Psoas muscle (tissue), 8 donors: ENCODE measurements at places on chromosomes 13 and 19. TPM values are rescaled to one million over a fixed set of nuclear protein-coding genes. Genes with fewer than 3 reads are reported as not detected.

The CYSLTR2 gene
- total RNA-seq, result 0.49 TPM

The COMP gene
- 0.12 TPM for total RNA-seq

The SLC10A2 gene
- not detected for total RNA-seq

The CACNA1A gene
- 0.44 TPM for total RNA-seq

The SPRY2 gene
- 32.2 TPM for total RNA-seq

The FBN3 gene
- total RNA-seq, result not detected

The ZNF285 gene
- total RNA-seq, result 1.8 TPM

The ANGPTL4 gene
- 46.9 TPM for total RNA-seq

The C2CD4C gene
- 1.1 TPM for total RNA-seq

The C19orf67 gene
- not detected for total RNA-seq

The CPB2 gene
- total RNA-seq, result not detected

The LHB gene
- total RNA-seq, result not detected

DNA sequence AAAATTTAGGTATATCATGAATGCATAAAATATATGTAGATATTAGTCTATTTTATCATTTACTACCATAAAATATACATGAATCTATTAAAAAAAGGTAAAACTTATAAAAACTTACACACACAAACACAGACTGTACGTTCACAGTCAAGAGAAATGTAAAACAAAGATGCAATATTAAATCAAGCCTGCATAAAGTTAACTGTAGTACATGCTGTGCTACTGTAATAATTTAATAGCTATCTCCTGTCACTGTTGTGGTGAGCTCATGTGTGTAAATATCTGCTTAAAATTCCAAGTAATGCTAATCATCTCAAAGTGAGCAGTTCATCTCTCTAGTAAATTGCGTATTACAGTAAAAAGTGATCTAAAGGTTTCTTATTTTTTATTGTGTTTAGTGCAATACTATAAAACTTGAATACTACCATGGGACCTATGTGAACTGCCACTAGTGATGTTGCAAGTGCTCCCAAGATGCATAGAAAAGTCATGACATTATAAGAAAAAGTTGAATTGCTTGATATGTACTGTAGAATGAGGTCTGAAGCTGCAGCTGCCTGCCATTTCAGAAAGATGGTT lies 762 bp upstream of the ZNF233 start:
- DNase-seq, result no peak
- H3K27ac ChIP-seq, result no peak overlapping the region
- H3K4me1 ChIP-seq, result no peaks in the 10 kb centered on the region
- no peak overlapping the region for H3K4me3 ChIP-seq
- no peaks in the 10 kb centered on the region for H3K27me3 ChIP-seq
- no peaks in the 10 kb centered on the region for H3K36me3 ChIP-seq

GRCh38 chr13:61144301-61144700 lies 271.3 kb downstream of the PCDH20 start:
- H3K36me3 ChIP-seq, result no peaks in the 10 kb centered on the region
- no peak for DNase-seq
- H3K27me3 ChIP-seq, result no peaks in the 10 kb centered on the region
- no peaks in the 10 kb centered on the region for H3K4me1 ChIP-seq
- H3K27ac ChIP-seq, result no peak overlapping the region
- no peak overlapping the region for H3K4me3 ChIP-seq

DNA sequence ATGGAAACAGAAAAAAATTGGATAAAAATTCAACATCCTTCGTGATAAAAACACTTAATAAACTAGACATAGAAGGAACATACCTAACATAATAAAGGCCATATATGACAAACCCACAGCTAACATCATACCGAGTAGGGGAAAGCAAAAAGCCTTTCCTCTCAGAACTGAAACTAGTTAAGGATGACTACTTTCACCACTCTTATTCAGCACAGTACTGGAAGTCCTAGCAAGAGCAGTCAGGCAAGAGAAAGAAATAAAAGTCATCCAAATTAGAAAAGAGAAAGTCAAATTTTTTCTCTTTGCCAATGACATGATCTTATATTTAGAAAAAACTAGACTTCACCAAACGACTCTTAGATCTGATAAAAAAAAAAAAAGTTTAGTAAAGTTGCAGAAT lies 25.8 kb upstream of the SLC7A9 start:
- H3K27me3 ChIP-seq, result no peaks in the 10 kb centered on the region
- DNase-seq, result no peak
- no peaks in the 10 kb centered on the region for H3K4me1 ChIP-seq

DNA sequence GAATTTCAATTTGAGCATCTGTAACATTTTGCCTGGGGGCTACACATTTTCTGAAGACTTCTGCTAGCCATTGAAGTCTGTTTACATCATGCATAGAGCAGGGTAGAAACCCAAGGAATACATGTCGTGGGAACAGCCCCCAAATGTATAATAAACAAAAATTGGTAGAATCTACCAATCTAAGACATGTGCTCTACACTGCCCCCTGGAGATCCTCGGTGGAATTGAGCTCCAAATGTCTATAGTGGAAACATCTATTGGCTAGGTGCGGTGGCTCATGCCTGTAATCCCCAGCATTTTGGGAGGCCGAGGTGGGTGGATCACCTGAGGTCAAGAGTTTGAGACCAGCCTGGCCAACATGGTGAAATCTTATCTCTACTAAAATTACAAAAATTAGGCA lies 57.3 kb downstream of the MBD3L2B start:
- H3K27me3 ChIP-seq, result no peaks in the 10 kb centered on the region
- no peak overlapping the region for H3K27ac ChIP-seq
- DNase-seq, result no peak
- no peaks in the 10 kb centered on the region for H3K4me1 ChIP-seq

DNA sequence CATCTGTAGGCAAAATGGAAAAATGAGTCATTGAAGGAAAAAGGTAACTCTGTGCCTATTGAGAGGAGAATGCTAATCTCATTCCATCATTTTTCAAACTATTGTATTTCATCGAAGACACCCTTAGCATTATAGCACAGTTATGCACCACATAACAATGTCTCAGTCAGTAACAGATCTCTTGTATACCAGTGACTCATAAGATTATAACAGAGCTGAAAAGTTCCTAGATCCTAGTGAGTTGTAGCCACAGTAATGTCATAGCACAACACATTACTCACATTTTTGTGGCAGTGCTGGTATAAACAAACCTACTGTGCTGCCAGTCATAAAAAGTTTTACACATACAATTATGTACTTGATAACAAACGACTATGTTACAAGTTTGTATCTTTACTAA lies 1077.6 kb downstream of the DIAPH3 start:
- H3K4me1 ChIP-seq, result no peaks in the 10 kb centered on the region
- no peaks in the 10 kb centered on the region for H3K27me3 ChIP-seq
- no peaks in the 10 kb centered on the region for H3K36me3 ChIP-seq
- H3K4me3 ChIP-seq, result no peak overlapping the region
- no peak overlapping the region for H3K27ac ChIP-seq
- DNase-seq, result no peak

- H3K4me1 ChIP-seq, result peaks cover 17% of the 10 kb centered on the region
- H3K27me3 ChIP-seq, result no peaks in the 10 kb centered on the region
- peak; percentile 51 for DNase-seq
- H3K27ac ChIP-seq, result peak overlapping the region; percentile 85
These were observed 19.2 kb upstream of the ERCC1 start for GRCh38 chr19:45442778-45443461.

DNA sequence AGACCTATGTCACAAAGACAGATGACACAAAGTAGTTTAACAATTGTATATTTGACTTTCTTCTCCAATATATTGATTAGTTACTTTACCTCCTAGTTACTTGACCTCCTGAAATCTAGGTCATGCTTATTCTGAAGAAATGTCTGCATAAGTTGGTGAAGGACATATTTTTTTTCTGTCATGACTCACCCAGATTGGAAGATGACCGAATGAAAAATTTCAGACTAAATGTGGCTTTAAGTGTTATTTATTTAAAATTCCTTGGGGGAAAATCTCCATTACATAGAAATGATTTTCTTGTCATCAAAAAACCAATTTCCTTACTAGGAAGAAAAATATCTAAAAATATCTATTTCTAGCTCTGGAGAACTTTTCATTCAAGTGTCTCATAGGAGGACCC lies 217.1 kb downstream of the POSTN start:
- H3K27ac ChIP-seq, result no peak overlapping the region
- H3K4me1 ChIP-seq, result no peaks in the 10 kb centered on the region
- no peaks in the 10 kb centered on the region for H3K27me3 ChIP-seq
- DNase-seq, result no peak
- H3K36me3 ChIP-seq, result no peaks in the 10 kb centered on the region

DNA sequence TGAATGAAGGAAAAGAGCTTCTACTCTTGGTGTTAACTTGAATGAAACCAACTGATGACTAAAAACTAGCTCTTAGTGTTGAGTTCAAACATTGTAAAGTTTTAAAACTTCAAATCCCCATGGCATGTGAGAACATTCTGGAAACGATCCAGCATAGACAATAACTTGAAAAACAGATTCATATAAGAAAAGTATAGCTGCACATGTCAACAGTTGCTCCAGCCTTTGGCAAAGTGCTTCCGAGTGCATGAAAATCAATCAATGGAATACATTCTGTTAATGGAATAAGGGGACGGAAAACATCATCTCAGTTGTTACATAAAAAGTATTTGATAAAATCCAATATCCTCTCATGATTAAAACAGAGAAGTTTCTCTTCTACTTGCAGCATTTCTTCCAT lies 89.8 kb downstream of the MBNL2 start:
- H3K27me3 ChIP-seq, result no peaks in the 10 kb centered on the region
- no peak overlapping the region for H3K4me3 ChIP-seq
- no peak for DNase-seq
- H3K4me1 ChIP-seq, result peaks cover 79% of the 10 kb centered on the region
- no peak overlapping the region for H3K27ac ChIP-seq
- H3K36me3 ChIP-seq, result no peaks in the 10 kb centered on the region

- no peak for DNase-seq
- no peaks in the 10 kb centered on the region for H3K4me1 ChIP-seq
- H3K27me3 ChIP-seq, result no peaks in the 10 kb centered on the region
- no peak overlapping the region for H3K4me3 ChIP-seq
- H3K27ac ChIP-seq, result no peak overlapping the region
- no peaks in the 10 kb centered on the region for H3K36me3 ChIP-seq
These were observed 248.5 kb downstream of the KCTD12 start for GRCh38 chr13:76637641-76638141.

- no peaks in the 10 kb centered on the region for H3K27me3 ChIP-seq
- peaks cover 6% of the 10 kb centered on the region for H3K4me1 ChIP-seq
- H3K36me3 ChIP-seq, result no peaks in the 10 kb centered on the region
- DNase-seq, result no peak
These were observed 20.4 kb downstream of the LMO7 start for GRCh38 chr13:75656425-75656989.

GRCh38 chr13:31208559-31209122 lies 8.9 kb downstream of the B3GLCT start:
- no peak for DNase-seq
- peak overlapping the region; percentile 58 for H3K27ac ChIP-seq
- no peak overlapping the region for H3K4me3 ChIP-seq
- H3K4me1 ChIP-seq, result peaks cover 27% of the 10 kb centered on the region
- H3K36me3 ChIP-seq, result no peaks in the 10 kb centered on the region

GRCh38 chr13:111409413-111409812 lies 89.0 kb downstream of the TEX29 start:
- no peaks in the 10 kb centered on the region for H3K4me1 ChIP-seq
- no peaks in the 10 kb centered on the region for H3K36me3 ChIP-seq
- no peak overlapping the region for H3K27ac ChIP-seq
- peaks cover 55% of the 10 kb centered on the region for H3K27me3 ChIP-seq

DNA sequence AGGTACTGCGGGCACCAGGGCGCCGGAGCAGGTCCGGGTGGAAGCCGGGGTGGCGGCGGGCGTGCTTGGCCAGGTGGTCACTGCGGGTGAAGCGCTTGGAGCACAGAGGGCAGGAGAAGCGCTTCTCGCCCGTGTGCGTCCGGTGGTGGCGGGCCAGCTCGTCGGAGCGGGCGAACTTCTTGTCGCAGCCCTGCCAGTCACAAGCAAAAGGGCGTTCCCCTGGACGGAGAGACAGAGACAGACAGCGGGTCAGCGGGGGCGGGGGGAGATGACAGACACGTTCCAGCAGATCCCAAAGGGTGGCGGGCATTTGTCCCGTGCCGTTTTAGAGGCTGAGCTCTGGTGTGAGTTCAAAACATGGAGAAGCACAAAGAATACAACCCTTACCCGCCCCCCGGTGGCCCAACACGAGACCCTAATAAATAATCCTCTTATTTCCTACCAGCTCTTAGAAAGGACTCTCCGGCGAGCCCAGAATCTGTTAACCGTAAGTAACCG lies 6.3 kb upstream of the REXO1 start:
- H3K27me3 ChIP-seq, result peaks cover 2% of the 10 kb centered on the region
- H3K27ac ChIP-seq, result no peak overlapping the region
- DNase-seq, result no peak
- peaks cover 30% of the 10 kb centered on the region for H3K4me1 ChIP-seq
- no peak overlapping the region for H3K4me3 ChIP-seq

DNA sequence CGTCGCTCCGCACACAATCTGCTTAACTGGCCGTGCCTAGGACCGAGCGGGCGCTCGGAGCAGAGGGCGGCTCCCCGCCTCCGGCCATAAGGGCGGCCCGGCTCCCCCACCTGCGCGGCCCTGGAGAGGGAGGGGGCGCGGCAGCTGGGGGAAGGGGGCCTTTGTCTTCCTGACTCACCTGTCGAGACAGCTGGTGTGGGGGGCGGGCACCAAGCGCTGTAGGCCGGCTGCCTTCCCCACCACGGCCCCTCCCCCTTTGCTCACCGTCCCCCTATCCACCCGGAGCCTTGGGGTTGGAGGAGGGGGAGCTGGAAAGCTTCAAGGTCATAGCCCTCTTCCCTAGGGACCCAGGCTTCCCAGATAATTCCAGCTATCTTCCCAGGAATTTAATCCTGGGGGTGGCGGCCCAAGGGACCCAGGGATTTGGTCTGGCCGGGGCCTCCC lies 1.2 kb downstream of the VASP start:
- no peaks in the 10 kb centered on the region for H3K36me3 ChIP-seq
- H3K27ac ChIP-seq, result peak overlapping the region; percentile 93
